ENCODE measurements at places on chromosomes 4 and X. TPM values are rescaled to one million over a fixed set of nuclear protein-coding genes. Genes with fewer than 3 reads are reported as not detected.

USP17L19 gene
- not detected for total RNA-seq

MAGEA11 gene
- not detected for total RNA-seq

DNA sequence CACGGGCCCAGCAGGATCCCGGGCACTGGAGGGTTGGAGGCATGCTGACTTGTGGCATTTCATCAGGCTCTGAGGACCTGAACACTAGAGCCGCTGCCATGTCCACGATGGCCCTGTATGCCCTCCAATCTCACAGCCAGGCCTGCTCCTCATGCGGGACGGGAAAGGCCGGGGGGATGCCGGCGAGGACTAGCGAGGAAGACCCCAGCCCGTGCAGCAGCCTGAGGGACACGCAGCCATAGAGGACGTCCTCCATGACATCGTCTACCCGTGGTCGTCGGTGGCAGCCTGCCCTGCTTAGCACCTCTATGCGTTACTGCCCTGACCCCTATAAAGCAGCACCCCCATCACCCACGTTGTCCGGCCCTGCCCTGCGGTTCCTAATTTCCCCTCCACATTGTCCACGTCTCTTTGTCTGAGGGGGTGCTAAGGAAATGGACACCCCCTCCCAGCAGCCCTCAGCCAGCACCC is 32.6 kb downstream of the HMX1 start:
- no peak for DNase-seq

DNA sequence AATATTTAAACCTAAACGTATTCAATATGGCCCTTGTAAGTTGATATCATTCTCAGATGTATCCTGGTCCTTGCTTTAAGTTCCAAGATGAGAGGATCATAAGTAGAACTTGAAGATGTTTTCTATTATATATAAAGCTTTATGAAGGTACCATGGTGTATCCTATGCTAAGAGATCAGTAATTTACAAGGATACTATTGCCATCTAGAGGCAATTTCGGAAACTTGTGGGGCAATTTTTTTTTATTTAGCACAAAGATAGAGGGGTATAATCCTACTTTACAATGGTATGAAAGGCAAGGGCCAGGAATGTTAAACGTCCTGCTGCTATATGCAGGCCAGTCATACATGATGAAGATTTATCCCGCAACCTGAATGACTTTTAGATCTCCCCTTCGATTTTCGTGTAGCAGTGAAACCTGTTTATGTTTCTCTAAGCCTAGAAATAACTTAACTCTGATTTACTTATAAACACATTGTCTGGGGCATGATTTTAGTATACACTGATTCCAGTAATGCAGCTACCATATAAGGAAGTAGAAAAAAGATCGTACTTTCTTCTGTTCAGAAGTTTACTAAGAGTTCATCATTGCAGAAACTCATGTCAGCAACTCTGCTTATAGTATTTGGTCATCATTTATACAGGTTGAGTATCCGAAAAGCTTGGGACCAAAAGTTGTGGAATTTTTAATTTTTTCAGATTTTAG is 2.6 kb downstream of the SLC25A31 start:
- DNase-seq, result peak; percentile 27

GRCh38 chrX:42797651-42798269 is 19.8 kb upstream of the PPP1R2C start:
- no peak for DNase-seq
